Stimulated activated CD4-positive, alpha-beta T cell treated with anti-CD3 and anti-CD28 coated beads, Interleukin-2, amount 100 ng/mL, for 4 hours (primary cell): ENCODE measurements at places on chromosomes 12 and 14.
A peak's percentile ranks its signal among the peaks of the same experiment; 100 is the strongest.

- DNase-seq: no peak
Measured at GRCh38 chr12:124264089-124264795, 30.7 kb upstream of the RFLNA start.

DNA sequence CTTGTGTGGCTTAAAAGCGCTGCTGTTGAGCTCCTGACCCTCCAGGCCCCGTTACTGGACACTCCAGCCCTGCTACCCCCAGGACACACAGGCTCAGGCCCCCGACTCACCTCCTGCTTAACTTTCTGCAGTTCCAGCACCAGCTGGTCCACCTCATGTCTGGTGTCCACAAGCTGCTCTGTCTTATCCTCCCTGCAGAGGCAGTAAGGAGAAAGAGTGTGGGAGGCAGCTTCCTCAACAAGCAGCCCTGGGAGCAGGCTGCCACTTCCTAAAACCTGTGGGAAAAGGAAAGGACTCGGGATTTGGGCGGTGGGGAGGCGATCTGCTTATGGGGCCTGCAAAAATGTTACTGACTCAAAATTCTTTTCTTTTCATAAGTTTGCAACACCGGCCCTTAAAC lies 79.2 kb downstream of the CCDC88C start:
- no peak for DNase-seq

DNA sequence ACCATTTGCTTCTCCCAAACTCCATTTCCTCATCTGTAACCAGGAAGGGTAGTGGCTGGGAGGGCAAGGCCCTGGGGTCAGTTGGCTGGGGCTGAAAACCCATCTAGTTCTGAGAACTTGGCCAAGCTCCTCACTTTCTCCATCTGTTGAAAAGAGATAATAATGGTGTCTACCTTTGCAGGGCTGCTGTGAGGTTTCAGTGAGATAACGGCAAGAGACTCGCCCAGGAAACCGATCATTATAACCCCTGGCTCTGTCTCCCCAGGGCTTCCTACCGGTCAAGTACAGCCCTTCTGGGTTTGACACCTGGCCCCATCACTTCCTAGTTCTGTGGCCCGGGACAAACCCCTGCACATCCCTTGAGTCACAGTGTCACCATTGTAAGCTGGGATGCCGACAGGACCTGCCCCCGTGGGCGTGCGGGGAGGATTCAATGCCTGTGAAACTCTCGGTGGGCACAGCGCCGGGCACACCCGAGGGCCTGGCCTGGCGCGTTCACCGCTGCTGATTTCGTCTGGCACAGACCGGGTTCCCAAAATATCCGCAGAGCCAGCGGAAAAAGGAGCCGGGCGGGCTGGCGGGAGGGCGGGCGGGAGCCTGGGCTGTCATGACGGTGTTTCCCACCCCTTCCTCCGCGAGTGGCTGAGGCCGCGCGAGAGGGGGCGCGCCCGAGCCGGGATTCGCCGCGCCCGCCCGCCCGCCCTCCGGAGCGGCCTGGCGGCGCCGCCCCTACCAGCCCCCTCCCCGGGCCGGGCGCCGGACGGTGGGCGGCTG lies 4.4 kb downstream of the KMT5A start:
- DNase-seq: peak; percentile 63

GRCh38 chr14:96997269-96997668 lies 200.1 kb downstream of the VRK1 start:
- no peak for DNase-seq

- no peak for DNase-seq
Measured at GRCh38 chr12:125064492-125064891, 743 bp upstream of the AACS start.

DNA sequence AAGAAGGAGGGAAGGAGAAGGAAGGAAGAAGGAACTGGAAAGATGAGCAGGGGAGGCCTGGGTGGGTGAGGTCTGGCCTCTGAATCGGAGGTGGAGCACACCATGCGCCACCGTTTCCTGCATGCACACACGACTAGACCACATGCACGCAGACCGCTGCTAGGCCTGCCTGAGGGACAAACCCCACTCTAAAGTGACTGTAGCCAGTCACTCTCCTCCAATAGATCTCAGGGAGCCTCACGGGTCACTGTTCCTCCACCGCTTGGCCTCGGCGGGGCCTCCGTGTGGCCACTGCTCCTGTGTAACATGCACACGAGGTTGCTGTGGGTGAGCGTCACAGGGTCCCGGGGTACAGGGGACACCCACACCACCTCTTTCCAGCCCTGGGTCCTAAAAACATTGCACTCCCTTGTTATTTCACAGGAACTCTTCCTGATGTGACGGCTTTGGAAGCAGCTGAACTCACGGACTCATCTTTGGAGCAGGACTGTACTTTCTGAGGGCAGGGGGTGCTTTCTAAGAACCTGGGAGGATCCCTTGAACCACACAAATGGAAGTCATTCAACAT lies 17.6 kb upstream of the CEBPE start:
- no peak for DNase-seq

- no peak for DNase-seq
Measured at GRCh38 chr14:35669782-35670181, 135.8 kb downstream of the INSM2 start.

- DNase-seq: no peak
Measured at GRCh38 chr14:99675382-99675835, 8.7 kb upstream of the CYP46A1 start.

DNA sequence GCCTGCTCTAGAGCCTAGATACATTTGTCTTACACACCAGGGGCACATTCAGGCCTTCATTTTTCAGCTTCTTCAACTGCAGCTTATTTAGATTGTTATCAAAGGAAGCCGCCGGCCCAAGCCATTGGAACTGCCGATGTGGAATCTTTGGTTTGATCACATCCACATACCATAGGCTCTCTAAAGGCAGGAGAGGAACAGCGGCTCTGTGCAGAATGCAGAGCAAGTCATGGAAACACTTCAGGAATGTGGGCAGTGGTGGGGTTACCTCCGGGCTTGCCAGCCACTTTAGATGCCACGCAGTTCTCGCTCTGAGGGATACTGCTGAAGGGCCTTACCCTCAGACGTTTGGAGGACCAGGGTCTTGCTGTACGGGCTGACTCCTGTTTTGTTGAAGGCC lies 53.4 kb upstream of the PYGL start:
- no peak for DNase-seq

- DNase-seq: no peak
Measured at GRCh38 chr12:2248901-2249381, 196.2 kb downstream of the CACNA1C start.

DNA sequence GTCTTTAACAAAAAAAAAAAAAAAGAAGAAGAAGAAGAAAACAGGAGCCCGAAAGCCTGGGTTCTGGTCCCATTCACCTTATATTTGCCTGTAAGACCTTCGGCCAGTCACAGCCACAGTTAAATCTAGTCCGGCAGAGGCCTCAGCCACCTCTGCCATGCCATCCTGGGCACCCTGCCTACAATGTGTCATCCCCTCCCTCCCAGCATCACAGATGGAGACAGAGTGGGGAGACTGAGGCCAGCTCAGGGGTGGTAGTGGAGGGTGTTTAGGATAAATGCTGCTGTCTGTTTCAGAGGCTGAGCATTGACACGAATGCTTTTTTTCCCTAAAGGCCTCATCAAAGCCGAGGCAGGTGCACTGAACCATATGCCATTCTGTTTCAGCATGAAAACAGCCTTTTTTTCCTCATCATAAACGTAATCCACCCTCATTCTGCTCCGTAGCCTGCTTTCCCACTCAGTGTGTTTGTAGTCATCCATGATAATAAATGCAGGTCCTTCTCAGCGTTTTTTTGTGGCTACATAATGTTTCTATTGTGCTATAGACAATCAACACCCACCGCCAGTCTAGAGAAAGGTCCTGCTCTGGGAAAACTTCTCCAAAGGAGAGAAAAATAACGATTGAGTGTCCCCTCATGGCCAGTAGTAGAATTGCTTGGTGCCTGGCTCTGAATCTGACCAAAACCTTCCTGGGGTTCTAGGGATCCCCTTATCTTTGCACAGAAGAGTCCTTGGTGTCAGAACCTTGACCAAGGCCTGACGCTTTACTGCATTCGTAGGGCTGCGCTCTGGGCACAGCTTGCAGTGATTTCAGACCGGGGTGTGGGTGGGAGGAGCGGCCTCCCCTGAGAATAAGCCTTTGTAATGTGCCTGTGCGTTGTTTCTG lies 41.1 kb upstream of the TSPAN9 start:
- no peak for DNase-seq

- no peak for DNase-seq
Measured at GRCh38 chr12:109760930-109761921, 47.6 kb downstream of the FAM222A start.

DNA sequence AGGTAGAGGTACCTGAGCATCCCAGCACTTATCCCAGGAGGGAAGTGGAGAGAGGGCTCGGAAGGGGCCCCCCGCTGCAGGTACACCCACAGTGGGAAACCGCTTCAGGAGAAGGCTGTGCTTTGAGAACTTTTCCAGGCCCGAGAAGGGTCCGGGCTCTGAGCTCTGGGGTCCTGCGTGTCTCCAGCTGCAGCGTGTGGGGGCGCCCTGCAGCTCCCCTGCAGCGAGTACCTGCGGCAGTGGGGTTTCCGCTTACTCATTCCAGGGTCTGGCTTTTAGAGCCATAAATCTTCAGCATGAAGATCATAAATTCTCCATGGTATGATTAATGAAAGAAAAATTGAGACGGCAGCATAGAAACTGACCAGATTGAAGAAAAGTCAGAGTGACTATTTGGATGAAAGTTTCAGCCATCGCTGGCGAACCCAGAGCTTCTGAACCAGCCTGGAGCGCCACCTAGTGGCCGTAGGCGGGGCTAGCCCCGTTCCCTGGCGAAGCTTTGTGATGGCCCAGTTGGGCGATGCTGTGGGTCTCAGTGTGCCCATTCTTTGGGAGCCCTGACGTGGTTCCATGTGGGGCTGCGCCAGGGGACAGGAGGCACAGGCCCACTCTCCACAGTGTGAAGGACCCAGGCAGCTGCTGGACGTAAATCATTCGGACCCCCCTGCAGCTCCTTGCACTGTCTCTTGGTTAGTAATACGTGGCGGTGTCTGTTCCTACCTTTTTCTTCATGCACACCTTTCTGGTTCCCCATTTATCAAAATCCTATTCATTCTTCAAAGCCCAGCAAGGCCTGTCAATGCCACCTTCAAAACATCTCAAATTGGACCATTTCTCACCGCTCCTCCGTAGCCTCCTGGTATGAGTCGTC lies 198.2 kb downstream of the TSPAN9 start:
- DNase-seq: peak; percentile 44

DNA sequence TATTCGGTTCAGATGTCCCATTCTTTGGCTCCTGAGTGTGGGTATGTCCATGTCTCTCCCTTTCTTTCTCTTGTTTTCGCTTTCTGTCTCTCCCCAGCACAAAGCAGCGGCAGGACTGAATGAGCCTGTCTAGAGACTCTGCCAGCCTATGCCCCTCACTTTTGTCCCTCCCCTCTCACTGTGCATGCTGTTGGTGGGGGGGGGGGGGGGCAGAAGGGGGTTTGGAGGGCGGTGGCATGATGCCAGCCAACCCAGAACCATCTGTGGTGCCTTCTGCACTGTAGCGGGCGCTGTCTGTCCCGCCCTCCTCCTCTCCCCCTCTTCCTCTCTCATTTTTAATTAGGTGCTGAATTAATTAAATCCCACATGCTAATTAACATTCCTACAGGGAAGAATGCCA lies 17.7 kb downstream of the NGDN start:
- DNase-seq: no peak

GRCh38 chr14:54322701-54323337 lies 74.0 kb upstream of the CDKN3 start:
- no peak for DNase-seq

DNA sequence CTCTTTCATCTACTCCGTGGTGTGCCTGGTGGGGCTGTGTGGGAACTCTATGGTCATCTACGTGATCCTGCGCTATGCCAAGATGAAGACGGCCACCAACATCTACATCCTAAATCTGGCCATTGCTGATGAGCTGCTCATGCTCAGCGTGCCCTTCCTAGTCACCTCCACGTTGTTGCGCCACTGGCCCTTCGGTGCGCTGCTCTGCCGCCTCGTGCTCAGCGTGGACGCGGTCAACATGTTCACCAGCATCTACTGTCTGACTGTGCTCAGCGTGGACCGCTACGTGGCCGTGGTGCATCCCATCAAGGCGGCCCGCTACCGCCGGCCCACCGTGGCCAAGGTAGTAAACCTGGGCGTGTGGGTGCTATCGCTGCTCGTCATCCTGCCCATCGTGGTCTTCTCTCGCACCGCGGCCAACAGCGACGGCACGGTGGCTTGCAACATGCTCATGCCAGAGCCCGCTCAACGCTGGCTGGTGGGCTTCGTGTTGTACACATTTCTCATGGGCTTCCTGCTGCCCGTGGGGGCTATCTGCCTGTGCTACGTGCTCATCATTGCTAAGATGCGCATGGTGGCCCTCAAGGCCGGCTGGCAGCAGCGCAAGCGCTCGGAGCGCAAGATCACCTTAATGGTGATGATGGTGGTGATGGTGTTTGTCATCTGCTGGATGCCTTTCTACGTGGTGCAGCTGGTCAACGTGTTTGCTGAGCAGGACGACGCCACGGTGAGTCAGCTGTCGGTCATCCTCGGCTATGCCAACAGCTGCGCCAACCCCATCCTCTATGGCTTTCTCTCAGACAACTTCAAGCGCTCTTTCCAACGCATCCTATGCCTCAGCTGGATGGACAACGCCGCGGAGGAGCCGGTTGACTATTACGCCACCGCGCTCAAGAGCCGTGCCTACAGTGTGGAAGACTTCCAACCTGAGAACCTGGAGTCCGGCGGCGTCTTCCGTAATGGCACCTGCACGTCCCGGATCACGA lies 2.2 kb downstream of the SSTR1 start:
- no peak for DNase-seq

GRCh38 chr12:57477710-57478681 lies 1.7 kb downstream of the ARHGAP9 start:
- DNase-seq: peak; percentile 39

DNA sequence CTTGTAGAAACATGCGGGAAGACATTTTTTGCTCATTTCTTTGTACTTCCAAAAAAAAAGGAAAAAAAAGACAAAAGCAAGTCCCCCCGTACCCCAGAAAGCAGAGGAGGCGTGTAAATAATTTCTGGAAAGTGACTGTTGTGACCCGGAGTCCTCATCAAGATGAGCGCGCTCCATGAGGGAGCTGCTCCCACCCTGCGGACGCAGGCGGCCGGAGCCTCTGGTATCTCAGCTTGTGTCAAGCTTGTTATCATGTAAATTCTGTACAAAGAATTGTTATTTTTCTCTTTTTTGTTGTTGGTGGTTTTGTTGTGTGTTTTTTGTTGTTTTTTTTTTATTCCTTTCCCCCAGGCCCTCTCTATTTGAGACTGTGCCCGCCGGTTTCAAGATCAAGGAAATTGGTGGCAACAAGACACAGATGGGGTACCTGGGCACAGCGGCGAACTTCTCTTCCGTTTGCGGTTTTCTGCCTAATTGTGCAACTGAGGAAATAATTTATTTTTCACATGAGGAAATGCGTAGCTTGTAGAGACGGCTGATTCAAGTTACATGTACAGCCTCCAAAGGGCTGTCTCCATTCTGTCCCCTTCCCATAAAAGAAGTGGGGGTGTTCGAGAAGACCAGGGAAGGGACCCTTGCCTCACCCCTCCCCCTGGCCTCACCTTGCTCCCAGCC lies 27.0 kb downstream of the HPD start:
- DNase-seq: no peak
